ENCODE measurements at places on chromosomes 11 and 22. TPM values are rescaled to one million over a fixed set of nuclear protein-coding genes. Genes with fewer than 3 reads are reported as not detected.

GRCh38 chr11:35261197-35261596 is 122.2 kb downstream of the CD44 start:
- DNase-seq = no peak

DNA sequence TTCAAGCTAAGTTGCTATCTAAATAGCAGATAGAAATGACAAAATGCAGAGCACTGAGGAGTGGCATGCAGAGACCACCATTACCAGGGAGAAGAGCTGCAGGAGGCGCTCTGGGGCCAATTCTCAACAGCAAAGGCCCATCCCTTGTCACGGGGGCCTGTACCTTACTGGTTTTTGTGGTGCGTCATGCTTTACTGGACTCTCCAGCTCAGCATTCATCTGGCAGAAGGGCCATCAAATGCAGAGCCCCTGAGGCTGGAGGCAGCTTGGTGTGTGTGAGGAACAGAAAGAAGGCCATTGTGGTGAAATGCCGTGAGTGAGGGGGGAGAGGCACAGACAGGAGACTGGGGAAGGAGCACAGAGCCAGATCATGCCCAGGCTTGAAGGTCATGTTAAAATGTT is 56.5 kb upstream of the NAV2 start:
- DNase-seq = no peak

DNA sequence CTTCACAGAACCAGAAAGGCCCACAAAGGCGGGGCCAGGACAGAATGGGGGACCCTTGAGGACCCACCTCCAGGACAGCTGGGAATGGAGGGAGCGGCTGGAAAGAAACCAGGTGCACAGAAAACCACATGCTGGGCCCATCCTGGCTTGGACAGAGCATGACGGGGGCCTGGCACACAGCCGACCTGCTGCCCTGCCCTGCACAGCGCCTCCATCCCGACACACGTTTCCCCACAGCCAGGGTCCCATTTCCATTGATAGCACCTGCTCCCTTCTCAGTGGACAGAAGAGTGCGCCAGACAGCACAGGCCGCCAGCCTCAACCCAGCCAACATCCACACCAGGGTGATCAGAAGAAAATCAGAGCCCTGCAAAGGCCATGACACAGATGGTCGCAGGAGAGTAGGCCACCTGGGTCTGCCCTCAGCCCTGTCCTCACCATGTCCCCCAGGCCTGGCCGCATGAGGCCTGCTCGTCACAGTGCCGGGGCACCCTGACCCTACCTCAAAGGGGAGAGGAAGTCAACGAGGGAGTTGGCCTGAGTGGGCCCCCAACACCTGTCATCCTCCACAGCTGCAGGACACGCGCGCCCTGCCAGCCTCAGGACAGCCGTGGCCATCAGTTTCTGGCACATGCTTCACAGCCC is 28.1 kb downstream of the BRD1 start:
- no peak for DNase-seq

DNA sequence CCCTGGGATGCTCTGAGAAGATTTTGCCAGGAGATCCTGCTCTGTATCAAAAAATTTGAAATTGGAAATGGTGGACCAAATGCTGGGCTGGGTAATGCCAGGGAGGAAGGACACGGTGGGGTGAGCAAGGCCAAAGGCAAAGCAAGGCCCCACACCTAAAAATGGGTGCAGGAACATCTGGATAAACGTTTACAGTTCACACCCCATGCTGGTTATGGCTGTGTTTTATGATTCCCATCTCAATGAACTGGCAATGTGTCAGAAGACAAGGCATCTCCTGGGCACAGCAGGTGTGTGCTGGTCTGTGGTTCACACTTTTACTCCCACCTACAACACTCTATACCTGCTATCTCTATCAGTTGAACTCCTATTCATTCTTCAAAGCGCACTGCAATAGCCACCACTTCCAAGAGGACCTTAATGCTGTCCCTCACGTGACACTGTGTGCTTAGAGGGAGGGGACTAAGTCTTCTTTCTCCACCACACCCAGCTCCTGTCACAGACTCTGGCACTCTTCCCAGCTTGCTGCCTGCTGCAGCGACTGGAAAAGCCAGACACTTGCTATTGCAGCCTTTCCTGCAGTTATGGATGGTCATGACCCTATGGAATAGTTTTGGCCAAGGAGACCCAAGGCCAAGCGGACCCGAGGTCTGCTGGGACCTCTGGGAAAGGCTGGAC is 277.5 kb downstream of the CTTN start:
- DNase-seq = no peak

DNA sequence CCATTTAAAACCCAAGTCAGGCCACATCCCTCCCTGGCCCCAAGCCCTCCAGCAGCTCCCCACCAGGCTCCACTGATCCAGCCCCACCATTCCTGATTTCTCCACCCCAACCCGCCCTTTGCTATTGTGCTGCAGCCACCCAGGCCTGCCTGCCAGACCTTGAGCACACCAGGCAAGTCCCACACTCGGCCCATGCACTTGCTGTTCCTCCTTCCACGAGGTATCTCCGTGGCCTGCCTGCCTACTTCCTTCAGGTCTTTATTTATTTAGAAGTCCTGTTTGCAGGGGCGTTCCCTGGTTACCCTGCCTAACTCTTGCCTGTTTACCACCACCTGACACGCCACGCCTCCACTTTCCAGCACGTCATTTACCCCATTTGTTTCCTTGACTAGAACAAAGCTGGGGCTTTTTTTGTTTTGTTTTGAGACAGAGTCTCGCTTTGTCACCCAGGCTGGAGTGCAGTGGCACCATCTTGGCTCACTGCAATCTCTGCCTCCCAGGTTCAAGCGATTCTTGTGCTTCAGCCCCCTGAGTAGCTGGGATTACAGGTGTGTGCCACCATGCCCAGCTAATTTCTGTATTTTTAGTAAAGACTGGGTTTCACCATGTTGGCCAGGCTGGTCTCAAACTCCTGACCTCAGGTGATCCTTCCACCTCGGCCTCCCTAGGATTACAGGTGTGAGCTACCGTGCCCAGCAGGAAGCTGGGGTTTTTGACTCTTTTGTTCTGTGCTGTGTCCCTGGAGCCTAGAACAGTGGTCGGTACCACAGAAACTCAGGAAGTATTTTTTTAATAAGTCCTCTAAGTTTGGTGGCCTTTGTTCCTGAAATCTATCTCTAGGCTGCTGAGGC is 6.7 kb downstream of the CENPM start:
- no peak for DNase-seq

- DNase-seq = no peak
Measured at GRCh38 chr11:38510041-38510440, 1912.0 kb upstream of the RAG2 start.

Gene A4GALT
- polyA plus RNA-seq = 15.1 TPM

DNA sequence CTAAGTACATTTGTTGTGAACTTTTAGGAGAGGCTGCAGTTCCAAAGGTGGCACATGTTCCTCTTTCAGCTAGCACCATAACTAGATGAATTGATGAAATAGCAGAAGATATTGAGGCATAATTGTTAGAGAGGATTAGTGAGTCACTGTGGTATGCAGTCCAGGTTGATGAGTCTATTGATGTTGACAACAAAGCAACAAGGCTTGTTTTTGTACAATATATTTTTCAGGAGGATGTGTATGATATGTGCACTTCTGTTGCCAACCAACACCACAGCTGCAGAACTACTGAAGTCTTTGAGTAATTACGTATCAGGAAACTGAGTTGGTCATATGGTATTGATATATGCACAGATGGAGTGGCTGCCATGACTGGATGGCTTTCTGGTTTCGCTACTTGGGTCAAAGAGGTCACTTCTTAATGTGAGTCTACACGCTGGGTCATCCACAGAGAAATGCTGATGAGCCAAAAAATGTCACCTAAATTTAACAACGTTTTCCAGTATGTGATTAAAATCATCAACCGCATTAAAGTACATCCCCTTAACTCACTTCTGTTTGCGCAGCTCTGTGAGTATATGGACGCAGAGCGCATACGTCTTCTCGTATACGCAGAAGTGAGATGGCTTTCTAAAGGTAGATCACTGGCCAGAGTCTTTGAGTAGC is 261.3 kb upstream of the ANO5 start:
- DNase-seq = no peak

- DNase-seq = peak; percentile 91
Measured at GRCh38 chr11:64971421-64972233, at the start of gene MAJIN. MAJIN (minus strand) TSS chr11:64972108; CDS start chr11:64959405, 12,703 bp downstream.

GRCh38 chr22:42754658-42755057 is 34.0 kb upstream of the A4GALT start:
- DNase-seq = peak; percentile 35

Gene BLID
- not detected for polyA plus RNA-seq

DNA sequence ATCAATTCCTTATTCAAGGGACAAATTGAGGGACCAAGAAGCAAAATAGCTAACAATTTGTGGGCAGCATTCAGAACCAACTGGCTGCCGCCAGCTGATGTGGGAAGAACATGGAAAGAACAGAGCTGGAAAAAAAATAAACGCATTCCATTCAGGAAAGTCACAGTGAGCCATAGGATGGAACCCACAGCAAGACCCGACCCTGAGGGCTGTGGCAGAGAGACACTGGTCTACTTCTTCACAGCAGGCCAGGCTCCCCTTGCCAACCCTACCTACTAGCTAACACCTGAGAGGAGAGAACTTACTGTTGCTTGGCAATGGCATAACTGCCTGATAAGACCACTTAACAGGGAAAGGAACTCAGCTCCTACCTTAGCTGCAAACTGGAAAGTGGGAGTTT is 123.5 kb upstream of the APOA1 start:
- no peak for DNase-seq

DNA sequence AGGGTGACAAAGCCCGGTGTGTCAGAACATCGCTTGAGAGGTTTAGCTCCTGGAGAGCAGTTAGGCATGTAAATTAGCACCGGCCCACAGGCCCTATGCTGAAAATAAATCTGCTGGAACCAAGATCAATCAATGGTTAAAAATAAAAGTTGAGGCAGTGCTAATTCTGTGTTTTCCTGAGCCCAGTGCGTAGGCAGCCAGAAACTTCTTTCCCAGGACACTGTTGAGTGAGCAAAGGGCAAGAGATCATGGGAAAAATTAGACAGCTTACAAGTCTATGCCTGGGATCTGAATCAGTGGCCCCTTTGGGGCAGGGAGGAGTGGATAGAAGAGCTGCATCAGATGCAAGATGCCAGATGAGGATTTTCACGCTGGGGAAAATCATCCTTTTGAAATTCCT is 539.2 kb downstream of the BUD13 start:
- peak; percentile 67 for DNase-seq

Gene SIDT2
- polyA plus RNA-seq = 34.6 TPM

Gene TSSK2
- polyA plus RNA-seq = not detected

Gene MAPK8IP2
- polyA plus RNA-seq = 0.46 TPM

GRCh38 chr11:24589064-24589463 is 92.2 kb downstream of the LUZP2 start:
- no peak for DNase-seq

Gene PTPN5
- 0.17 TPM for polyA plus RNA-seq

Gene AQP11
- 1.6 TPM for polyA plus RNA-seq

DNA sequence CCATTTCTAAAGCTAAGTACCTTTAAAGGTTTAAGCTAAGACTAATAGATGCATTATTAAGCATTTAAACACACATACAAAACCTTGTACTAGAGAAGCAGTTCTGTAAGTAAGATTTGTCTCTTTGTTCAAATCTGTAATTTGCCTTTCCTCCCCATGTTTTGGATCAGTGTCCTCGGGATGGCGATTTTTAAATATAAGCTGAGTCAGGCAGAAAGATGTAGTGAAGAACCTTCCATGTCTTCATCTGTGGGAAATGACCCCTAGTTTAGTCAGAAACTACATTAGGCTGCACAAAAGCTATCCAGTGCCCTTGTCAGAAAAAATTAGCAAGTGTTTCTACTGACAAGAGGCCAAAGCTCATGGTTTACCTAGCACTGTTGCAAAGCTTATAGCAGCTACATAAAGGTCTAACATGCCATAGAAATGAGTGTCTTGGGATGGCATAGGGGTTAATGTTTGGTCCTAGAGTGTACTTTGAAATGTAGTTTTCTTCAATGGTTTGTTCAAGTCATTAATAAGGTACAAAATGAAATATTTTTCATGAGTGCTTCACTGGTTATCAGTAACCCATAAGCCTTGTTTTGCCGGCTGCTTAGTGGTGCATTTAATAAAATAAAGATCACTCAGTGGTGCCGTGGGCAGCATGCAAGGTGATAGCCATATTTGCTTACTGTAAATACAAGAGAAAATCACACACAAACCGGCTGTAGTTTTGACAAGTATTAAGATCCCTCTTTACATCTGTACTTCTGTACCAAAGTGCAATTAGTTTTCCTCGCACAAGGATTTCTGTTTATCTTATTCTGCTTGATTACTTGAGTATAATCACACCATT is 139.8 kb downstream of the ELP4 start:
- DNase-seq = no peak

DNA sequence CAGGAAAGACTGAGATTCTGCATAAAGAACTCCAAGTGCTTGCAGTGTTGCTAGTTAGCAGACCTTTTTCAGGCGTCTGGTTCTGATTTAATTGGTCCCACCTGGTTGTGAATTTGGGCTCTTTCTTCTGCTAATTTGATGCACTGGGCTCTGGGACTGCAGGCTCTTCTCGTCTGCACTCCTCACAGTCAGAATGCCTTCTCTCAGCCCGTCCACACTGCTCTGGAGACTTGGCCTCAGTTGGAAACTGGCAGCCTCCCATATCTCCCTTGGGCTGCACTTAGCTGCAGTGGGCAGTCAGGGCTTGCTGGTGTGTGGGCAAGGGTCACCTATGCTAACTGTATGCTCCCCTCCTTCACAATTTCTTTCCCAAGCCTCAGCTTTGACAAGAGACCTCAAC is 1.5 kb downstream of the TRIM6 start:
- no peak for DNase-seq

DNA sequence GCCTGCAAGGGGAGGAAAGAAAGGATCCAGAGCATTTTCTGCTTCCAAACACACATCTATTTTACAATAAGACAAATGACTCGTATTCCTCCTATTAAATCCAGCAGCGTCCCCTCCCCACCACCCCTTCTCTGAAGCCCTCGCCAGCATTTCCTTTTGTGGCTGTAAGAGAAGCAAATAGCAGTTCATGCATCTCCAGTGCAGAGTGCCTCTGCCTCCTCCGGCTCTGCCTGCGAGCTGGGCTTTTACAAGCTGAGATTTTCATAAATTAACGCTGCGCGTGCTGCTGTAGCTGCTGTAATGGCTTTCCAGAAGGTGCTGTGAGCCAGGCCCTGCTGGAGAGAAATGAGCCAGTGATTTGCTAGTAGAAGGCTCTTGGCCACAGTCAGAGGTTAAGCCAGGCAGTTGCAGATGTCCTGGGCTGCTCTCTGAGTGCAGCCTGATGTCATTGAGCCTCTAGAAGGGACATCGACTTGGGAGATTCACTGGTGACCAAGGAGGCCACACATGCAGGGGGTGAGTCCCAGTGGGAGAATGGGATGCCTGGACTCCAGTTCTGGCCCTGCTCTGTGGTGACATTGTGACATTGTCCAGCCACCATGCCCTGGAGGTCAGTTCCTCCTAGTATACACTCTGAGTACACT is 134.5 kb upstream of the NAV2 start:
- peak; percentile 67 for DNase-seq

- DNase-seq = no peak
Measured at GRCh38 chr11:116336540-116336939, 436.2 kb downstream of the BUD13 start.

Data from muscle of back (tissue), 13 donors.